ENCODE measurements at places on chromosomes 1 and 21.

DNA sequence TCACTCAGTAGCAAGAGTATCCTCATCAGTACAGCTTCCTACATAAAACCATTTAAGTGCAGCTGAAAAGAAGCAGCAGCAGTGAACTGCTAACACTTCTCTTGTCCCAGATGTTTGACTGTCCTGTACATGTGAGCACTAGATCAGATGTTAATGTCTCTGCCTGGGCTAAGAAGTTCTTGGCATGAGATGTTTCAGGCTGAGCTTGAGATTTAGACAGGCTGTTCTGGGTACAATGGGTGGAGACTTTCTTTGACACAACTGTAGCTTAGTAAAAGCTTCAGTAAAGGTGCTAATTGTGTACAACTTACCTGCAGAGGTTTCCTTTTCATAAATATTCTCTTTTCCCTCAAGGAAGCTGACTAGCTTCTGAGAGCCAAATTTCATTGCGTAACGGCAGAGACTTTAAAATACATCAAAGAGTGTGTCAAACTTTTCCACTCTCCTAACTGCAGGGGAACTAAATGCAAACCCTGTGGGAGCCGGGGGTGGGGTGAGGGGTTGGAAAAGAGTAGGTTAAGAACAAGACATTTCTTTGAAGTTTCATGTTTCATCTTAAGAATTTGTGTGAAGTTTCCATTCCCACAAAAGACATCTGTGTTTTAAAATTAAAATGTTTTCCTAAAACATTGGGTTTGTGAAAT is 82.1 kb upstream of the CCDC190 start:
- no peak for DNase-seq

- no peak for DNase-seq
These were observed 29.0 kb downstream of the JUN start for GRCh38 chr1:58754683-58755467.

- peak; percentile 67 for DNase-seq
These were observed 55.9 kb upstream of the PTGFRN start for GRCh38 chr1:116853680-116854402.

DNA sequence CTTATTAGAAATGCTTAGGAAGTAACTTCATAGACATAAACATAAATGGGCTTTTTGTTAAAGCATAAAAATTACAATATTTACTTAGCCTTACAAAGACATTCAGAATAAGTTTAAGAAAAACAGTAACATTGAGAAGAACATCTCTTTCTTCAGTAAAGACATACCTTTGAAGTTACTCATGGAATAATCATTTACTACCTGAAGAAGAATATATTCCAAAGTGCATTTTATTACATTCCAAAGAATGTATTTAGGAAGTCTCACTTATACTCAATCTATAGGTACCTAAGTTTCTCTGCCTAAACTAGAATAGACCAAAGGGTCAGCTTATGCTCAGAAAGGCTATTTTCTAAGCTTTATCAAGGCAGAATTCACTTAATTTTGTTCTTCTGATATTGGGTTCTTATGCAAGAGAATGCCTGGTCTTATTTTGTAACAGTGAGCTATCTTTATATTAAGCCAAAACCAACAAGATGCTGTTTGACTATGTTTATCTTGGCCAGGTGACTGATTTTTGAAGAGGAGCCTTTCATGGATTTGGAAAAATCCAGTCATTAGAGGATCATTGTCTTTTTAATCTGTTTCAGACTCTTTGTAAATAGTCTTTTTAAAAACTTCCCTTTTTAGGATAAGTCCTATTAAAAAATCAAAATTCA is 110.1 kb downstream of the OLFML2B start:
- no peak for DNase-seq

- DNase-seq: no peak
These were observed 174.3 kb downstream of the DAB1 start for GRCh38 chr1:57249511-57249910.

GRCh38 chr1:23581219-23581618 is 21.9 kb upstream of the ID3 start:
- no peak for DNase-seq

GRCh38 chr1:223217781-223218180 is 74.7 kb upstream of the TLR5 start:
- DNase-seq: no peak

- no peak for DNase-seq
These were observed 17.4 kb upstream of the DPYD start for GRCh38 chr1:97938285-97938642.

DNA sequence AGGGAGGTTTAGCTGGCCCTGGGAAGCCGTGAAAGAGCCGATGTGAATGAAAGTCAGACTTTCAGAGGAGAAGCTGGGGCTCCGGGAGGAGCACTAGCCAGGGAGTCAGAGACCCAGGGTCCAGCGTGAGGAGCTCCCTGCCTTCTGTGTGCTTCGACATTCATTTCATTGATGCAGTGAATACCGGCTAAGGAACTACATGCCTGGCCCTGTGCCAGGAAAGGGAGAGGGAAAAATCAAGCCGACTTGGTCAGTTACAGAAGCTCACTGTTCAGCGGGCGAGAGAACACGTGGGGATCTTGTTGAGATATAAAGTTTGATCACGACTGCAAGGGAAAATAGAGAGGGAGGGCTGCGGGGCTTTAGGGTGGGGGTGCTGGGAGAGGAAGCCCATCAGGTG is 76.7 kb upstream of the RUNX3 start:
- no peak for DNase-seq

- no peak for DNase-seq
These were observed 42.7 kb upstream of the TMEM51 start for GRCh38 chr1:15110867-15111230.

GRCh38 chr1:235277709-235278108 is 50.3 kb downstream of the ARID4B start:
- DNase-seq: no peak

DNA sequence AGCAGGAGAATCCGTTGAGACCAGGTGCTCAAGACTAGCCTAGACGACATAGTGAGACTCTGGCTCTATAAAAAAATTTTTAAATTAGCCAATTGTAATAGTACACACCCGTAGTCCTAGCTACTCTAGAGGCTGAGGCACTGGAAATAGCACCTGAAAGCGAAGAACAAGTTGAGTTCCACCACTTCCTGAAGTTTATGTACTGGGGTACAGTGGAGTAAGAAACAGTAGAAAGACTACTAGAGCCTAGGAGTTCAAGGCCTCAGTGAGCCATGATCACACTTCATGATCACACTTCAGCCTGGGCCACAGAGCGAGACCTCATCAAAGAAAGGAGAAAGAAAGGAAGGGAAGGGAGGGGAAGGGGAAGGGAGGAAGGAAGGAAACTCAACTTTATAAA is 19.8 kb downstream of the RSBN1 start:
- no peak for DNase-seq

GRCh38 chr1:216207154-216207553 is 216.1 kb downstream of the USH2A start:
- DNase-seq: no peak

Data from H54 (cell line).